ENCODE measurements at places on chromosomes 11 and 22.

DNA sequence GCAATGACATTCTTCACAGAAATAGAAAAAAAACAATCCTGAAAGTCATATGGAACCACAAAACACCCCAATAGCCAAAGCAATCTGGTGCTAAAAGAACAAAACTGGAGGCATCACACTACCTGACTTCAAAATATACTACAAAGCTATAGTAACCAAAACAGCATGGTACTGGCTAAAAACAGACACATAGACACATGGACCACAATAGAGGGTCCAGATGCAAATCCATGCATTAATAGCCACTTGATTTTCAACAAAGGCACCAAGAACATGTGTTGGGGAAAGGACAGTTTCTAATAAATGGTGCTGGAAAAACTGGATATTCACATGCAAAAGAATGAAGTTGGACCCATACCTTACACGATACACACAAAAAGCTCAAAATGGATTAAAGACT lies 27.9 kb upstream of the SMIM38 start:
- no peak for DNase-seq

DNA sequence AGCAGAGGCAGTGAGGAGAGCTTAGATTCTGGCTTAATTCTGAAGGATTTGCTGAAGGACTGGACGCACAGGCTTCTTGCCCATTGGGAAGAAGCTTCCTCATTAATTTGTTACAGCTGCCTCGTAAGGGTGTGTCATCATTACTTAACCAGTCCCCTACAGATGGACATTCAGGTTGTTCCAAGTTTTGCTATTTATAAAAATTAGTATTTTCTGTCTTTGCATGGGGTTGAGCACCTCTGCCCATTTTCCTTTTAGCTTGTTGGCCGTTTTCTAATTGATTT lies 38.1 kb downstream of the CAPN1 start:
- DNase-seq = peak; percentile 16

GRCh38 chr11:115607621-115608221 lies 103.5 kb upstream of the CADM1 start:
- peak; percentile 89 for DNase-seq

DNA sequence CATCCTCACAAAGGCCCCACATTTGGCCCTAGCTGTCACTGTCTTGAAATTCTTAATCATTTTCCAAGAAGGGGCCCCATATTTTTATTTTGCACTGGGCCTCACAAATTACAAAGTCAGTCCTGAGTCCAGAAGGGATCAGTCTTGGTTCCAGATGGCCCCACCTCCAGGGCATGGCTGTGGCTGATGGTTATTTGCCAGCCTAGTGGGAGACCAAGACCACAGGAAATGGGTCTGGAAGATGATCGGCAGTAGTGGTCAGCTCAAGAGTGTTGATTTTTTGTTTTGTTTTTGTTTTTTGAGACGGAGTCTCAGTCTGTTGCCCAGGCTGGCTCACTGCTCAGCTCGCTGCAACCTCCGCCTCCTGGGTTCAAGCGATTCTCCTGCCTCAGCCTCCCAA lies 47.1 kb upstream of the EMID1 start:
- DNase-seq = no peak

DNA sequence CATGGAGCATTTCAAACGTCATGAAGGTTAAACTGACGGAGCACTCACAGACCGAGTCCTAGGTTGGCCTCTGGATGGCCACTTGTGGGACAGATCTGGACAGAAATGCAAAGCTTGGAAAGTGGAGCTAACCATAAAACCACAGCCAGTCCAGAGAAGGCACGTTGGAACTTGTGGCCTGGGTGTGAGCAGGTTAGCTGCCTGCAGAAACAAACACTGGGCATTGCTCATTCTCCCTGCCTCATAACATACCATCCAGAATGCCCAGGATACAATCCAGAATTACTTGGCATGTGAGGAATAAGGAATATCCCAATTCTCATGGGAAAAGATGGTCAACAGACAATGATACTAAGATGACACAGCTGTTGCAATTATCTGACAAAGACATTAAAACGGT lies 1005.0 kb downstream of the TBC1D22A start:
- no peak for DNase-seq

DNA sequence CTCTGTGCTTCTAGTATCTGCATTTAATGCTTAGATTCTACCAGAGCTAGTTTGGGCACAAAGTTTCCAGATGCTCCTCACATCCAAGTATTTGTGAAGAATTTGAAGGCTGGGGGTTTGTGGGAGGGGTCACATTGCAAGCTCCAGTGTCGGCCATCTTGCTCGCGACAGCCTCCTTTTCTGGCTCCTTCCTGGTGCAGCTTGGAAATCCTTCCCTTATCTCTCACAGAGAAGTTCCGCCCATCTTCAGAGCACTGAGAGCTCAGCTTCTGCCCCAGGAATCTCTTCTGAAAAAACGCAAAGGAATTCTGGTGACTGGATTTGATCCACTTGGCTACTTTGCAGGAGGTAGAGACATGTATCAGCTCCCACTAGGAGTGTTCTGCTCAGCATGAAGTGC lies 497.5 kb downstream of the TBC1D22A start:
- no peak for DNase-seq

GRCh38 chr11:83280256-83280655 lies 5.9 kb downstream of the CCDC90B start:
- peak; percentile 28 for DNase-seq

DNA sequence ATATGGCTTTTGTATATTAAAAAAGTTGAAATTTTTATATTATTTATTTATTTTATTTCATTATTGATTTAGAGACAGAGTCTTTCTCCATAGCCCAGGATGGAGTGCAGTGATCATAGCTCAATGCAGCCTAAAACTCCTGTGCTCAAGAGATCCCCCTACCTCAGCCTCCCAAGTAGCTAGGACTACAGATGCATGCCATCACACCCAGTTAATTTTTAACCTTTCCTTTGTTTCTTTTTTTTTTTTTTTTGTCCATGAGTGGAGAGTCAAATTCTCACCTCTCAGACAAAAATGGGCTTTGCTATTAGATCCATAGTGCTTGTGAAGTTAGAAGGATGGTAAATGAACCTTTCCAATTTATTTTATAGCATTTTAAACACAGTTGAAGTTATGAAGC lies 182.5 kb downstream of the SOX6 start:
- DNase-seq = no peak

DNA sequence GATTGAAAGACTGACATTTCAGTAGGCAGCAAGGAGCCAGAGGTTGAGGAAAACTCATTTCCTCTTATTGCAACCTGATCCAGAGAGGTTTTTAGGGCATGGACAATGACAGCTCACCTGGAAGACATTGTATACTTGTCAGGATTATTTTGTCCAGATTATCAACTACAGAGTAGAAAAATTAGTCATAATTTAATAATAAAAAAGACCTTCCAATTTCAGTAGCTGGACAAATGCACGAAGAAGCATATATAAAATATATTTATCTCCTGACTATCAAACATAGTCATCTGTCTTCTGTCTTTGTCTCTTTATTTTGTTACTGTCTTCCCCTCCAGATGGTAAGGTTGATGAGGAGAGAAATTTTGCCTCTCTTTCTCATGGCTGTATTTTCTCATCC lies 330.6 kb upstream of the RAG2 start:
- no peak for DNase-seq

GRCh38 chr11:23884341-23884740 lies 612.5 kb upstream of the LUZP2 start:
- DNase-seq = no peak

DNA sequence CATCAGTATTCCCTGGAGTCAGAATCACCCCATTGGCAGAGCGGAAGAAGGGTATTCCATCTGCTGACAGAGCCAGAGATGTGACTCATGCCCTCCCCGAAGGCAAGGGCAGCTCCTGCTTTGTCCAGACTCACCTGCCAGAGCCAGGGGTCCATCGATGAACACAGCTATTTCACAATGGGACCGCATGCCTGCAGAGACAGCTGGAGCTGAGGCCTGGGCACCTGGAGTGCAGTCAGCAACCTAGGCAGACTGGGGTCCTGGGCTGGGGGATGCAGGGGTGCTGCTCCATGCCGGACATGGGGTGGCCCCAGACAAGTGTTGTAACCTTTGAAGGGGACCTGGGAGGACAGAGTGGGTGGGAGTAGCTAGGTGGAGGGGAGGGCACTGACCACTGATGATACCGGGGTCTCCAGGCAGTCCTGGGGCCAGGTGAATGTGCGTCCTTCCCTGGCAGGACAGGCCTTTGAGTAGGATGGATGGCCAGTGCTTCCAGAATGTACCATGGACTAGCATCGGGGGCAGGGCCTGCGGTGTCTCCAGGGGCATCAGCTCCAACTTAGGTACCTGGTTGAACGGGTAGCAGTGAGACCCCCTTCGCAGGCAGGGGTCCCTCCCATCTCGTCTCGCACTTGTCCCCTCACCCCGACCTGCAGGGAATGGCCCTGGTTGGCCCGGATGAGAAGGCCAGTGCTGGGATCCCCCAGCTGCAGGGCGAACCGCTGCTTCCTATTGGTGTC lies 1.7 kb downstream of the TRPT1 start:
- no peak for DNase-seq

DNA sequence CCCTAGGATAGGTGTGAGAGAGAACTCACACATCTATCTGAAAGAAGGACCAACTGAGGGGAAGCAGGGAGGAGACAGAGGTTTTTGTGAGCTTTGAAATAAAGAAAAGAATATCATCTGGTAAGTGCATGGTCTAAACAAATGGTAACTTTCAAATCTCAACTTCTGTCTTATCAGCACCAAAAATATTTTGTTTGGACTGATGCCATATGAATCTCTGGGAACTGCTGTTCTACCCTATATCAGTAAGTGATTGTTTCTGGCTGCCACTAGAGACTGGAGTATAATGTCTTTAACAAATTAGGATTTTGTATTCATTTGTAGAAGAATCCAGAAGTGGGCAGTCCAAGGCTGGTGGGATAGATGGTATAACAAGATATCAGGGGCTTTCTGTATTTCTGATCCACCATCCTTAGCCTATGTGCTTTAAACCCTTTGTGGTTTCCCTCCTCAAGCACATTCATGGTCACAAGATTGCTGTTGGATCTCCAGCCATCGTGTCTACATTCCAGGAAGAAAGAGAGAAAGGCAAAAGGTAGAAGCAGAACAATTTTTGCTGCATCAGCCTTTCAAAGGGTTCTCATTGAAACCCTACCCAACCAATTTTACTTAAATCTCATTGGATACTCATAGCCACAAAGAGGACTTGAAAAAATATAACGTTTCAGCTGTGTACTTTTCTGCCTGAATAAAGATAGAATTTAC lies 4.7 kb downstream of the HEPHL1 start:
- no peak for DNase-seq

GRCh38 chr11:5564259-5565019 lies 16.1 kb upstream of the OR52H1 start:
- DNase-seq = peak; percentile 15

GRCh38 chr11:117819096-117820040 lies 5.2 kb downstream of the FXYD2 start:
- peak; percentile 69 for DNase-seq

GRCh38 chr11:7846003-7846402 lies 49.3 kb upstream of the OR5P2 start:
- DNase-seq = no peak

- DNase-seq = peak; percentile 78
Measured at GRCh38 chr11:119567688-119568582, 145.0 kb upstream of the THY1 start.

DNA sequence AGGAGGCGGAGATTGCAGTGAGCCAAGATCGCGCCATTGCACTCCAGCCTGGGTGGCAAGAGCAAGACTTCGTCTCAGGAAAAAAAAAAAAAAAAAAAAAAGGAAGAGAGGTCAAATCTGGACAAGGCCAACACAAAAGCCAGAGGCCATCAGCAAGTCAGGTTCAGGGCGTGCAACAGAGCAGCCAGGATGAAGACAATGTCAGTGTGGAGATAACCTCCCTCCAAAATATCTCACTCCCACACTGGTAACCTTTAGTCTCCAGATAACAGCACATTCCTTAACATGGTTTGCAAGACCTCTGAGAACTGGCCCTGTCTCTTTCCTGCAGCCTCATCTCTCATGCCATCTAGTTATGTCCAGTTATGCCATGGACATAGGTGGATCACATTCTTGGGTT lies 4.7 kb downstream of the CSNK2A3 start:
- DNase-seq = no peak

DNA sequence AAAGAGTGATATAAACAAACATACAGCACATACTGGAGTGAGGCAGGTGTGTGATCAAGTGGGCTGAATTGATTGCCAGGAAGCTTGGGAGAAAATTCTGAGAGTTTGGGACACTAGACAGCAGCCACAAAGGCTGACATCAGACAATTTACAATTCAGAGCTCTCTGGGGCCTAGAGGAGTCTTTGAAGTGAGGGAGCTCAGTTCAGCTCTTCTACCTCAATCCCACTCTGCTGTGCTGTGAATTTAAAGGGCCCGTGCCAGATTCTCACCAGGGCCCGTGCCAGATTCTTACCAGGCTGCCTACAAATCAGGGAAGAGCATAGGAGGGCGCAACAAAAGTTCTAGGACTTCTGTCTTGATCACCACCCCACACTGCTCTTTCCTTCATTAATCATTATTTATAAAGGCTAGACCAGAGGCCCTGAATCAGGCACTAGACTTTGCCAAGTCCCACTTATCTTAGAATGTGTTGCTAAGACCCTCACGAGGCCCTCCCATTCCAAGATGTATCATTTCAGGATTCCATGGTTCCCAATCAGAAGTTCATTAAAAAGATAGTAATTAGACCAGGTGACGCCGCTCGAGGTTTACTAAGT lies 112.4 kb downstream of the KIRREL3 start:
- no peak for DNase-seq

- no peak for DNase-seq
Measured at GRCh38 chr11:121086866-121087265, 14.2 kb upstream of the TECTA start.

GRCh38 chr22:27654546-27655445 lies 146.8 kb downstream of the MN1 start:
- DNase-seq = no peak

GRCh38 chr11:20163783-20164481 lies 3.7 kb upstream of the DBX1 start:
- DNase-seq = no peak

DNA sequence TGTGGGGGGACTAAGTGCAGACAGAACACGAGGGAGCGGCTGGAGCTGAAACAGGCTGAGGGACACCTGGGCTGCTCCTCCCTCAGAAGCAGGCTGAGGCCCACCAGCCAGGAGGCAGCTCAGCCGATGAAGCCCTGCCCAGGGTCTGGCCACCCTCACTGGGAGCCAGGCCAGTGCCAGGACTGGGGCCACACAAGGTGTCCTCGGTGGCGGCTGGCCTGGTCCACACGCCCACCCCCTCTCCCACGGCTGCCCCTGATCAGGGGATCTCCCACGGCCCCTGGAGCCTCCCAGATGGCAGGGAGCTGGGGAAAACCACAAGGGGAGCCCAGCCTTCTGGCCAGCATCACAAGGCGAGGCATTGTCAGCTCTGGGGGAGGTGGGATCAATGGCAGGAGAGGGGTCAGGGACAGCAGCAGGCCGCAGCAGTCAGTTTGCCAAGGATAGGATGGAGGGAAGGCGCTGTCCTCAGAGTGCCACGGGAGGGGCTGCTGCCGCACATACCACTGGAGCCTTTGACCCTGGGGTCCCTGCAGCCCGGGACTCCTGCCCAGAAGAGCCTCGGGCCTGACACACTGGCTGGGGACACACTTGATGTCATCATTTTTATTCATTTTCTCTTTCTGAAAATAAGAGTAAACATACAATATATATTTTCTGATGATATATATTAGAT lies 11.7 kb upstream of the RASL10A start:
- no peak for DNase-seq

All from fibroblast of skin of abdomen (primary cell).